ENCODE measurements at places on chromosomes 5 and 9.

GRCh38 chr9:130996676-130997394, 12.1 kb upstream of the LAMC3 start:
- DNase-seq: no peak

DNA sequence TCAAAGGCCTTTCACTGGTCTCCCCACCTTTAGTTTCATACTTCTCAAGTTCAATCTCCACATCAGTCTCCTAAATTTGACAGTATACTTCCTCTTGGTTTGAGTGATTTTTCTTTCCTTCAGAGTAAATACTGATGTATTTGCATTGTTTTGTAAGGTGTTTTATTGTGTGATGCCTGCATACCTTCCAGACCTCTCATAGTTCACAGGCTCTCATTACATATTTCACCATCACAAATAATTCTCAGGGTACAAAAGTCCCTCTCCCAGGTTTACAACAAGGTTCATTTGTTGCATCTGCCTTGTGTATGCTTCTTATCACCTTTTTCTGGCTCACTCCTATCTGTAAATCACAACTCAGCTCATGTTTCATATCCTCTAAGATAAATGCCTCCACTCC, 22.2 kb upstream of the TUSC1 start:
- no peak for DNase-seq

DNA sequence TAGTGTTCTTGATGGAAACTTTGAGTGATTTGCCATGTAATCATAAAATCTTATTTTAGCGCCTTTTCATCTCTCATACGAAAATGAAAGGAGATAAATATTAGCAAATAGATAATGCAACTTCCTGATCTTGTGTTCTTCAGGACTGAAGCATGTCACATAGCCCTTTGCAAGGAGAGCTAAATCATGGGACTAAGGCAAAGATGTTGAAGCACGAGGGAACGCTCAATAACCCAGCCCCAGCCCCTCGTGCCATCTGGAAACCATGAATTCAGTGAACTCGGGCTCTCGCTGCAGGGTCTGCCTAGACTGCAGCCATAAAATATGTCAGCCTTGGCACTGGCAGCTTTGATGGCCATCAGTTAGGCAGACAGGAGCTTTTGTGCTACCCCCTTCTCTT, 58.2 kb downstream of the F2RL2 start:
- DNase-seq: no peak

- DNase-seq: no peak
Measured at GRCh38 chr5:9231842-9232241, 314.0 kb downstream of the SEMA5A start.

- DNase-seq: no peak
Measured at GRCh38 chr9:79040671-79041070, 531.1 kb upstream of the TLE4 start.

GRCh38 chr5:34571677-34572041, 84.5 kb upstream of the RAI14 start:
- DNase-seq: no peak

DNA sequence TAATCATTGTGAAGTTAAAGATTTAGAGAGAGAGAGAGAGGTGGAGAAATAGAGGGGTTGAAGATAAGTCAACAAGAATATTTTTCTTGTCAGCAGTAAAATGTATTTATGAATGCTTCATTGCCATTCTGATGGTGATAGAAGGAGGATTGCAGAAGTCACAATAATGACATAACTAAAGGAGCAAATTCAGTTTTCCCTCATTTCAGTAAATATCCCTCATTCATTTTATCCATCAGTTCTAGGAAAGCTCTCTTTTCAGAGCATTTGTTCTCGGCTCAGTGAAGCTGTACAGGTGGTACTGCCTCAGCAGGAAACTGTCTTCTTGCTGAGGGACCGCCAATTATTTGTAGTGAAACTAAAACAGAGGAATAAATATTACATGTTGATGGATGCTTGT, 681.4 kb downstream of the CETN3 start:
- DNase-seq: no peak

DNA sequence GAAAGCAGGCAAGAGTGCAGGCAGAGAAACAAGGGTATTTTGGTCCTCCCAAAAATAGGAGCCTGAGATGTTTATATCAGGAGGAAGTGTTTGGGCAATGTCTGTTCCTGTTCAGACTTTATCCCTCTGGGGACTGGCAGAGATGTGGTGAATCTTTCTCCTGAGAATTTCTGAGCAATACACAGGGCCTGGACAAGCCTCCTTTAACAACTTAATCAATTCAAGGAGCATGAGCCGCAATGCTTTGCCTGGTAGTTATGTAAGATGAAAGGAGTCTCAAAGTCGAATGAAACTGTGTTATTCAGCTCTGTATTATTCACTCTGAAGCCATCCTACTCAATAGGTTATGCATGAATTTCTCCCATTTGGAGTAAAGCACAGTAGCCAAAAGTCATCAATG, 365.6 kb downstream of the MAN2A1 start:
- no peak for DNase-seq

GRCh38 chr9:72188232-72188631, 39.0 kb downstream of the GDA start:
- no peak for DNase-seq

- no peak for DNase-seq
Measured at GRCh38 chr9:76135902-76136301, 245.4 kb downstream of the PCSK5 start.

DNA sequence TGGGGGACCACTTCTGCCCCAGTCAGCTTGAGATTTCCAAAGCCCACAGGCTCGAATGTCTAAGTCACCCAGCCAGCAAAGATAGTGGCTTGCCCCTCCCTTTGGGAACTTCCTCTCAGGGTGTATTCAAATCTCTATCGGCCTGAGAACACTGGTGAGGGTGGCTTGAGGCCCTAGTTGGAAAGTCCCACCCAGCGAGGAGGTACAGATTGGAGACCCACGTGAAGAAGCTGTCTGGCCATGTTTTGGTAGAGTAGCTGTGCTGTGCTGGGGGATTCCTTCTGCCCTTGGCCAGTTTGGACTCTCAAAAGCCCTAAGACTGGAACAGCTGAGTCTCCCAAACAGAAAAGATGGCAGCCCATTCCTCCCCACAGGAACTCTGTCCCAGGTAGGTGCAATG, 172.7 kb upstream of the RIOK2 start:
- no peak for DNase-seq

- DNase-seq: no peak
Measured at GRCh38 chr5:153558957-153559356, 68.5 kb downstream of the GRIA1 start.

DNA sequence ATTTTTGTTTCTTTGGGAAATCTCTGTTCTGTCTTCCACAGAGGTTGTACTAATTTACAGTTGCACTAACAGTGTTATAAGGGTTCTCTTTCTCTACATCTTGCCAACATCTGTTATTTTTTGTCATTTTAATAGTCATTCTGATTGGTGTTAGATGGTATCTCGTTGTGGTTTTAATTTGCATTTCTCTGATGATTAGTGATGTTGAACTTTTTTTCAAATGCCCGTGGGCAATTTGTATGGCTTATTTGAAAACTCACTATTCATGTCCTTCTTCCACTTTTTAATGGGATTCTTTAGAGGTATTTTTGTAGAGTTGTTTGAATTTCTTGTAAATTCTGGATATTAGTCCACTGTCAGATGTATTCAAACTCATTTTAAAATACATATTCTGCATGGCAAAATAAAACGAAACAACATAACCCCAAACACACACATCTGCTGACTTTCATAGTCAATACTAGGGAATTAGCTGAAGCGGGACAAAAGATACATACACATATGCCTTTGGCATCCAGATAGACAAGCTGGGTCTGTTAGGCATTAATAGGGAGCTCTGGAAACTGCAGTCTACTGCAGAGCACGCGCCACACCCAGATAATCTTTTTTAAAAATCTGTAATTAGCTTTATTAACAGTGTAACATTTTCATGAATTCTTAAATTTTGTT, 5.8 kb upstream of the SPATA31C2 start:
- DNase-seq: no peak

DNA sequence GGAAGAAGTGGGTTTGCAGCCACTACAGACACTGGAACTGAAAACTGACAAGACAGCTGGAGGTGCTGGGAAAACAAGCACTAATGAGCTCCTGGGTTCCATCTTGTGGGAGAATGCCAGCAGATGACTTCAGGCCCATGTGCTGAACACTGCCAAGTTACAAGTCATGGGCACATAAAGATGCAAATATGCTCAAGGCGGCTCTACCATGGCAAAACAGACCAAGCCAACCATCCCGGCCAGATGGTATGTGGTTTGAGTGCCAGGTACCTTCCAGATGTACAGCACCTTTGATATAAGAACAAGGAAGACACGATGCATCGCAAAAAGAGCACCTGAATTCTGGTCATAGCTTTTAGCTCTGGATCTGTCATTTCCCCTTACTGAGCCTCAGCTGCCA, 19.9 kb downstream of the TNFSF8 start:
- no peak for DNase-seq

- no peak for DNase-seq
Measured at GRCh38 chr9:35547889-35548418, 57.1 kb upstream of the TESK1 start.

DNA sequence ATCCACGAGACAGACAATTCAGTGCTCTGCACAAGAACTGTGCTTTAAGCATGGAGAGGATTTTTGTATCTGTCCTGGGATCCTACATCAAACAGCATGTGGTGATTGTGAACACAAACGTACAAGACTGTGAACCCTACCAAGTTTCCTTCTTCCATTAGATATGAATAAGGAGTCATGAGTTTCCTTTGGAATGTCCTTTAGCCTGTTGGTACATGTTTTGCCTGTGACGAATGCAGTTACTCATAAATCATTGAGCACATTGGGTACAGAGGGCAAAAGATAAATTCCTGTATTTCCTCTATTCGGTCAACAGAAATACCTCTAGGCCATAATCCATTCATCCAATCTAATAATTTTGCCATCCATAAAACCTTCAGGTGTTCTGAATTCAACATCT, 61.5 kb downstream of the FXN start:
- no peak for DNase-seq

GRCh38 chr5:168097876-168098653, 193.4 kb upstream of the WWC1 start:
- no peak for DNase-seq

- no peak for DNase-seq
Measured at GRCh38 chr9:103361906-103362305, 366.8 kb downstream of the CYLC2 start.

GRCh38 chr9:265209-265870, 50.7 kb downstream of the DOCK8 start:
- DNase-seq: no peak

DNA sequence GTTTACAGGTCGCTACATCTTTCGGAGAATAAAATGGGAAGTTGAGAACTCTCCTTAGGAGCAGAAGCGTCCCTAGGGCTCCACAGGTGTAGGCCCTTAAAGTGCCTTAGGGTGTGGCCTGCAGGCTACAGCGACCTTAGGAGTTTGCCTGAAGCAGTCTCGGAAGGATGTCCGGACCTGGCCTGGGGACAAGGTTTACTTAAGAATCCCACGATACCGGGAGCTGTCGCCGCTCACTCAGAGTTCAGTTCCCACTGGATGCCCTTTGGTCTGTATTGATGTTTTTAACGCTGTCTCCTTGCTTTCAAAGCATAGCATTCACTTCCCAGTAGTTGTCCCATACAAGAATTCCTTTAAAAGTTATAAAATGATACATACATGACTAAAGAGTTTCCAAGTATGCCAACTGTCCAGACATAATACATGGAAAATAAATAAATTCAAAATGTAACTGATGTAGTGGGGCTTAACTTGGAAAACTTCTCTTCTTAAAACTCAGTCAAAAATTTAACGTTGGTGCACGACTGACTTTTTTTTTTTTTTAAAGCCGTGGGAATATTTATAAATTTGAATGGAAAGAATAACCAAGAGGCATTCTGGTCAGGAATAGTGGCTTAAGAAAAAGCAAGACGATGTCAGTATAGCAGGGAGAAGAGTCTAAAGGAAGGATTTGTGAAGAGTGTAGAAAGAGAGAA, 848 bp downstream of the RAD50 start:
- DNase-seq: no peak

DNA sequence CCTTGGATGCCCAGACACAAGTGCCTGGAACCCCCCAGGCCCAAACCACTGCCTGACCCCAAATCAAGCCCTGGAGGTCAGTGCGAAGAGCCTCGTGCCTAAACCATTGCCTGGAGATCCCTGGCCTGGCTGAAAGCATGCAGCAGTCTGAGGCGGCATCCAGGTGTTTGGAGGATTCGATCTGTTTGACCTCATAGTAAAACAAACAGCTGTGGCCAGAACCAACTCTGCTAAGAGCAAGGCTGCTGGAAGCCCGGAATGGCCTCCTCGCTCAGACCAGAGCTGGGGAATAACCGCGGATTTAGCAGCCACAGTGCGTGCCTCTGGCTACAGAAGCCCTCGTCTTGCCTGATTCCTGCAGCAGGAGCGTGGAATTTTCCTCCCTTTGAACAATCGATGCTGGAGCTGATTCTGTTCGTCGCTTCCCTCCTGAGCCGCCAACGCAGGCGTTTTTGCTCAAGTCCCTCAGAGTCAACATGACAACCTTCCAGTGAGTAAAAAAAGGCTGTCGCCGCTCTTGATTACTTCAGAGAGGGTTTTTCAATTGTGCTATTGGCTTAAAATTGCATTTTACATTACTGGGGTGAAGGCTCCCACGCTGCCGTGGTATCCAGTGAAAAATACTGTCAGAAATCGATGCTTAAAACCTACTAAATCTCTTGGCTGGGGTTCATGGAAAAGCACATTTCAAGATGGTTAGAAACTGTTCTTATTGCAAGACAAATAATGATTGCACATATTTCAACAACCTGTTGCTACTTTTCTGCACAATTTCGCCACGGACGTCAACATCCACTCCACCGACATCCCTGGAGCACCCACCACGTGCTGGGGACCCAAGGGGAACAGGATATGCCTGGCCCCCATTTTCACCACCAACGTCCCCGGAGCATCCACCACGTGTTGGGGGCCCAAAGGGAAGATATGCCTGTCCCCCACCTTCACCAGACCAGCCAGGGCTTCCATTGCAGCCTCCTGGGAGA, 190.0 kb downstream of the OLFM1 start:
- DNase-seq: no peak

DNA sequence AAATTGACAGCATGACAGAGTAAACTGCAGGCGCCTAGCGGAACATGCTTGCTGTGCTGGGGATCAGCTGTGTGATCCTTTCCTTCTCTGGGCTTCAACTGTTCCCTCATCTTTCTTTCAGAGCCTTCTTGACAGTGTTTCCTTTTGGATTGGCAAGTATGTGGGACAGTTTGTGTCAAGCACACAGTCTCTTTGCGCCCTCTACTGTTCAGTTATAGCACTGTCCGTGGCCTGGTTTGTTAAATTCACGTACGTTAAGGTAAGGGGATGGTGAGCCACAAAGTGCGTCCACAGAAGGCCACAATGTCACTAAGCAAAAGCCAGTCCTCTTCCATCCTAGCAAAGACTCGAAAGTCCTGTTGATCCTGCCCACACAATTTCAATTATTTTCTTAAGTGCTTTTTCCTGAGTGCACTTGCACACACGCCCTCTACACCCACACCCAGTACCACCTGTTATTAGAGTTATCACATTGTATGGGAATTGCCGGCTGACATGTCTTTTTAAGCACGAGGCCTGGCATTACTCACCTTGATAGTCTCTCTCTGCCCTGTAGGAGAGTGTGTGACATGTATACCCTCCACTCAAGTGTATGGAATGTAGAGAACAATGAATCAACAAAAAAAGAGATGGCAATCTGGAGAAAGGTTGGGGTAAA, 22.5 kb upstream of the PTPN3 start:
- no peak for DNase-seq

GRCh38 chr9:7811677-7812076, 12.1 kb upstream of the DMAC1 start:
- no peak for DNase-seq
